ENCODE measurements at places on chromosomes 12 and 14.
A peak's percentile ranks its signal among the peaks of the same experiment; 100 is the strongest.

DNA sequence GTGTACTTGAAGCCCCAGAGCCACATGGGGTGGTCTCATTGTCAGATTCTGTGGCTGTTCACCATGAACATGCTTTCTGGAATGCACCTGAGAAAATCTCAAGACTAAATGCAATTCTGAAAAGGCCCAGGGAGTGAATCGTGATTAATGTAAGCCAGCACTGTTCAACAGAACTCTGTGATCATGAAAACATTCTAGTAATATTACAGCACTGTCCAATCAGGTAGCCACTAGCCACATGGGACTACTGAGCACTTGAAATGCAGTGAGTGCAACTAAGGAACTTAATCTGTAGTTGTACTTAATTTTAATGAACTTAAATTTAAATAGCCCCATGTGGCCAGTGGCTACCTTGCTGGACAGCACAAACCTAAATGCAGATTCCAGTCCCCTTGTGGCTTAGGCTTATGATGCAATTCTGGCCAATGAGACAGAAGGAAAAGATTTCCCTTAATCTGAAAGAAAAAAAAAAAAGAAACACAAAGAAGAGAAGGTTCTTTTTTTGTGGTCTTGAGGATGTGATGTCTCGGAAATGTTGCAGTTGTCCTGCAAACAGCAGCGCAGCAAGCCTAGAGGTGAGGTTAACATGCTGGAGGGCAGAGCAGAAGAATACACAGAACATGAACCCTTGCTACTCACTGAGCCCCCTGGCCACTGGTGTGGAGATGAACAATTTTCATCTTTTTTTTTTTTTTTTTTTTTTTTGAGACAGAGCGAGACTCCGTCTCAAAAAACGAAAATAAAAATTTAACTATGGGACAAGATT, 48.2 kb downstream of the SPPL3 start:
- DNase-seq: no peak

DNA sequence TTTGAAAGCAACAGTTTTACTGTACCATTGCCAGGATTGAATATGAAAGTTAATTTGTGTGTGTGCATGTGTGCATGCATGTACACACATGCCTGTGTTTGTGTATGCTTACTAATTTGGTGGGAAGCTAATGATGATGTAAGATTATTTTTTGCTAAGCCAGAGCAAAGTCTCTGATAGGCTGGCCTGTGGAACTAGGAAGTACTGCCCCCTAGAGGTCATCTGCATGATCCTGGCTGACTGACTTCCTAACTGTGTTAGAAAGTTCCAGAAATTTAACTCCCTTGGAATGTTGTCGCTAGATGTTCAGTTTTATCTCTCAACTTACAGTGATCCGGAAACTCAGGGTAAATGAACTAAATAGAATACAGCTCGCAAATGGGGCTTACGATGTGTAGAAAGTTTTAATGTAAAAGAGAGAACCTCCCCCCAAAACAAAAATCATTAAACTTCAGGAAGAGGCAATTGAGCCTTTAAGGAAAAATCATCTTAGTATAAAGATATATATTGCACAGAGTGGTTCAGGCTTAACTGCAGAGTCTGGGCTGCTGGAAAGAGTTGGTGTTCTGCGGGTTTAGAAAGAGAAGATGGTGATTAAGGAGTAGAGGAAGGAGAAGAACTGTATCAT, 34.3 kb upstream of the SLC38A1 start:
- DNase-seq: peak; percentile 59

DNA sequence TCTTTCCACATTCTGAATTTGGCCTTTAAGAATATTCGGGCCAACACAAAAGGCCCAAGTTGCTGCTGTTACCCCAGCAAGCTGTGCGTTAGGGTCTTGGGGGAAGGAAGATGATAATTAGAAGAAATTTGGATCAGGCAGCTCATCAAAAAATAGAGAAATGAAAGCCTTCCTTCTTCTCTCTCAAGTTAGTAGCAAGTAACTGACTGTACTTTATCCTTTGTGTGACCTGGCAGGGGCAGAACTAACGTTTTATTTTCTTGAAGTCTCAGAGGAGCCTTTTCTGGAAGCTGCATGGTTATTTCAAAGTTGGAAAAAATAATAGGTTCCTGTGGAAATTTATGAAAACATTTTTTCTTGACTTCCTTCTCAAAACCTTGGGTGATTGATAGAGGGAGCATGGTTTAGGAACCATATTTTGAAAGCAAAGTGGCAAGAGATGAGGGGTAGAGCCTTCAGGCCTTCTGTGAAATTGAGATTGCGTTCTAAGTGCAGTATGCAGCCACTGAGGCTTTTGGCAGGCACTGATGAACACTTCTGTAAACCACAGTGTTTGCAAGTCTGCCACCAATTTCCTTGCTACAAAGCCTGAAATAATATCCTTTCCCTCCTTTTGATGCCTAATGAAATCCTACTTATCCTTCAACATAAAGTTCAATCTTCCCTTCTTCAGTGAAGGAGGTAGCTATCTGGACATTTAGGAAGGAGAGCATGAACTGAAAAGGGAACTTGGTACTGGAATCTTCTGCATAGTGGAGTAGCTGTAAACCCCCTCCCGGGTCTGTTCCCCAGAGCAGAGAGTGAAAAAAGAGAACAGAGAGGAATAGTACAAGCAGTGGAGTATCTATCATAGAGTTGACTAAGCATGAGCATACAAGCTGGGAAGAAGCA, 123.2 kb downstream of the FGD4 start:
- DNase-seq: no peak

GRCh38 chr14:75985618-75986438, at the start of gene IFT43:
TSS of gene IFT43 (plus strand) at chr14:75985763. CDS start at chr14:75985787, 24 bp downstream.
- peak; percentile 87 for DNase-seq

GRCh38 chr12:80200414-80200813, 101.1 kb downstream of the OTOGL start:
- no peak for DNase-seq
